ENCODE measurements at places on chromosomes 5 and 9.

GRCh38 chr5:98432378-98432777 lies 341.1 kb upstream of the RGMB start:
- no peak for DNase-seq

DNA sequence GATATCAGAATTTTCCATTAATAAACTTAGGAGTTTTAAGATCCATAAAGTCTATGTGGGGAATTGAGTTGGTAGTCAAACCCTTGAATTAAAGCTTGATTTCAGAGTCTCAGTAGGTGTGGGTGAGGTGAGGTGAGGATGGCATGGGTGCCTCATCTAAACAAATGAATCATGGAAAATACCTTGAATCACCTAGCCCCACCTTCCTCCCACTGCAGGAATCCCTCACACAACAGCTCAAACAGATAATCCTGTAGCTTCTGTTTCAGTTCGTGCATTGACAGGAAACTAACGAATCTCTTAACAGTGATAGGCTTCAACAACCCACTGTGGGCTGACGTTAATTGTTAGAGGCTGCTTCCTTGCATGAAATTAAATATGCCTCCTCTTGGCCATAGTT lies 185.0 kb downstream of the SREK1 start:
- no peak for DNase-seq

DNA sequence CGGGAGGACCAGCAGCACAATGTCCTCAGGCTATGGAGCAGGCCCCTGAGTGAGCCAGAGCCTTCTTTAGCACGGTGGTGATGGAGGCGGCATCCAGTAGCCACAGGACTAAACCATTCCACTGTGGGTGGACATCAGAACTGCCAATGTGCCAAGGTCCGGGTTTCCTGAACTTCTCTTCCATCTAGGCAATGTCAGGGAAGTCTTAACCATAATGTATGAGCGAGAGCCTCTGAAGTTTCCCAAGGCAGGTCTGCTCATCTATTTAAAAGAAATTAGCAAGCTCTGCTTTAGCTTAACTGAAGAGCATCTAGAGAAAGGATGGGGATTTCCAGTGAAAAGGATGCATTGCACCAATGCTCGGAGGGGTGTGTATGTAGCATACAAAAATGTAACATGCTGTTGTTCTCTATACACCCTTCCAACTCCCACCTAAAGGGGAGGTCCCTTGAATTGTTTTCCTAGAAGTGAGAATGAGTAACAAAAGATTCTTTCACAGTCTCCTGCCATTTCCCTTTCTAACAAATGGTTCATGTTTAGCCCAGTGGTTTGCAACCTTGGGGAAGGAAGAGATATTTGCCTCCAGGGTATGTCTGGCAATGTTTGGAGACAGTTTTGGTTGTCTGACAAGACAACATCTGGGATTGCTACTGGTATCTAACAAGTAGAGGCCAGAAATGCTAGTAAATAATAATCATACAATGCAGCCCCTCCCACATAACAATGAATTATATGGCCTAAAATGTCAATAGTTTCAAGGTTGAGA lies 6.1 kb upstream of the RXFP3 start:
- no peak for DNase-seq

DNA sequence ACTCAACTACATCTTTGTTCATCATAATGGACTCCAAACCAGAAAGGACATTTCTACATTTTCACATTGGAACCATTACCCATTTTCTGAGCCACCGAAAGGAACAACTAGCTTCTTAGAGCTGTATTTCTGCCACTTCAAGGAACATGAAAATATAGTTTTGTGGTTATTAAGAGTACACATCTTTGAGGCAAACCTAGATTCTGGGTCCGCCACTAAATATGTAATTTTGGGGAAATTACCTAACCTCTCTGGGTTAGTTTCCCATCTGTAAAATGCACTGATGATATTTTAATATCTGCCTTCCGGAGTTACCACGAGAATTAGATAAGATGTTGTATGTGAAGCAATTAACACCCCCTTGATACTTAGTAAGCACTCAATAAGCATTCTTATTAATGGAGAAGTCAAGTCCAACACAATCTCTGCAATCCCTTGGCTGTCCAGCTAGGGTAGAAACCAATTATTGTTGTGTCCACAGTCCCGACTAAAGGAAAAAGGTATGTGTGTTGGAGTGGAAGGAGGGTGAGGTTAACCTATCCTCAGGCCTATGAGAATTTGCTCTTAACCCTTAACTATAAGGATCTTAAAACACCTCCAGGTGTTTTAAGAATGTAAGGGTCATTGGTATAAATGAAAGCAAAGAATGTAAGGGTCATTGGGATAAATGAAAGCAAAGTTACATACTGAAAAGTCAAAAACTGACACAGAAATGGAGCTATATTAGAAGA lies 94.0 kb upstream of the PTGER4 start:
- no peak for DNase-seq

DNA sequence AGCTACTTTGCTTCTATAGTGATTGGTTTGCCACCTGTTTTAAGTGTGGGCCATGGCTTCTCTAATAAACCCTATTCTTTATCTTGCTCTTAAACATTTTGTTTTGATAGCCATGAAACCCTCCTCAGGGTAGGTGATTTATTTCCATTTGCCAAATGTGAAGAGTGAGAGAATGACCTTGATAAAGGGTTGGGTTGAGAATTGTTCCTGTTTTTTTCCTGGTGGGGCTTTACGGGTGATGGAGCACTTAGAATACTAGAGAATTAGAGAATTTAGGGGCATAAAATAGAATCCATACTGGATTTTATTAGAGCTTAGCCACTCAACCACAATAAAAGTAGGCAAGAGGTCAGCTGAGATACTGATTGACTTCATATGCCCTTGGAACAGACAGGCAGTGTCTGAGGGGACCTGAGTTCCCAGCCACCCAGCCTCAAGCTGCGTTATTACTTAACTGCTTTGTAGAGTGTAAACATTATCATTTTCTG lies 68.9 kb downstream of the COMMD10 start:
- DNase-seq: no peak

DNA sequence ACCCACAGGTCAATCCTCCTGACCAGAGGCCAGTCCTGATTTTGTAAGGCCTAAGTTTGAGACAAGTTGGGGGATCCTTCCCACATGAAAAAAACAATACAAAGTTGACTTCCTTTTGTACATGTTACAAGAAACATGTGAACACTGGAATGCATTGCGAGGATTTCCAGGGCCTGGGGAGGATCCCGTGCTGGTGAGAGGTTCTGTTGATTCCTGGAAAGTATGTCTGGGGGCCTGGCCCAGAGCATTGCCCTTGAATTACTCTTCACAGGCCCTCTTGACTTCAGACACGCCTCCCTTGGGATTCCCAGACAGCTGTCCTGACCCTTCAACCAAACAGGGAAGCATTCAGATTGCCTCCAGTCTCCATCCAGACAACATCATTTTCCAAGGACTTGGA lies 234.2 kb upstream of the IRX2 start:
- DNase-seq: no peak

DNA sequence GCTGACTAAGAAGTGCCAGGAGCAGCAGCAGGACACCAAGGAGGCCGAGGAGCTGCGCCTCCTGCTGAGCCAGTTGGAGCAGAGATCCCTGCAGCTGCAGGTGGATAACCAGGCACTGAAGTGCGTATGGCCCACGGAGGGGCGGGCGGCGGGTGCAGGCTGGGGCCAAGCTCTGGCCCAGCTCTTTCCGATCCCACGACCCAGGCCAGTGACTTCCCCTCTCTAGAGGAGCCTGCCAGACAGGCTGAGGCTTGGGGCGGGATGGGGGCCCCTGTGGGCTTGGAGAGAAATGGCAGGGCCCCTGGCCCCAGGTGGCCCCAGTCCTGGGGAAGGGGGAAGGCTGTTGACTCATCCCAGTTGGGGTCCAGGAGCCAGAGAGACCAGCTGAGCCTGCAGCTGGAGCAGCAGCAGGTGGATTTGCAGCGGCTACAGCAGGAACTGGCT lies 3.6 kb downstream of the PTRH1 start:
- DNase-seq: no peak

- no peak for DNase-seq
Observed at GRCh38 chr5:73940801-73941200, 314.8 kb downstream of the ARHGEF28 start.

- DNase-seq: no peak
Observed at GRCh38 chr5:149588936-149589335, 7.6 kb downstream of the ARHGEF37 start.

GRCh38 chr9:76298521-76299144 lies 95.6 kb downstream of the RFK start:
- DNase-seq: no peak

DNA sequence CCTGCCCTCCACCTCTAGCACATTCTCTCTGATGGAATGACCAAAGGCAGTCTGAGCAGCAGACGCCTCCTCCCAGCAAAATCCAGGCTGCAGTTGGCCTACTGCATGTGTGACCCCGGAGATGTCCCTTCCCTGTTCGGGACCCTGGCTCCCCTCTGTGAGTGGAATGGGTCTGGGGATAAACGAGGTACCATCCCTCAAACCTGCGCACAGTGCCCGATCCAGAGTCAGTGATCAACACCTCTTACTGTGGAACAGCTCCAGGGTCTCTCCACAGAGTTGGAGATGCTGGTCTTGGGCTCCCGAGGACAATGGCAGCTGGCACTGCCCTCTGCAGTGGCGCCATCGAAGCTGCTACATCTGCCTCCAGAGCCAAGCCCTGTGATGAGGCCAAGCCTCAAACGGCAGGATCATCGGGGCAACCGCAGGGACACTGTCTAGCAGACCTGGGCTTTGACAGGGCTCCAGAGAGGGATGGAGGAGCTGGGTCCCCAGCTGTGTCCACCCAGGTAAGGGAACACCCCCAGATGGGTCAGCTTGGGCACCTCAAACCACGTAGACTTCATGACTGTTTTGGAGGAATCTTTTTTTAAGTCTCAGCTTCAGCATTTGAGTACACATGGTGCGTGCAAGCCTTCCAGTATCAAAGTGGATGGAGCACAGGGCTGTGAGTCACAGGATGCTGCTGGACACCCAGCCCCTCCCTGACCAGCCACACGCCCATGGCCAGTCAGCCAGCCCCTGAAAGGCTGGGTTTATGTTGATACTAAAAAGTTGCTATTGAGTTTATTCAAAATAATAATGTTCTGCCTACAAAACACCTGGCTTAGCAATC lies 13.0 kb downstream of the MED10 start:
- DNase-seq: no peak

DNA sequence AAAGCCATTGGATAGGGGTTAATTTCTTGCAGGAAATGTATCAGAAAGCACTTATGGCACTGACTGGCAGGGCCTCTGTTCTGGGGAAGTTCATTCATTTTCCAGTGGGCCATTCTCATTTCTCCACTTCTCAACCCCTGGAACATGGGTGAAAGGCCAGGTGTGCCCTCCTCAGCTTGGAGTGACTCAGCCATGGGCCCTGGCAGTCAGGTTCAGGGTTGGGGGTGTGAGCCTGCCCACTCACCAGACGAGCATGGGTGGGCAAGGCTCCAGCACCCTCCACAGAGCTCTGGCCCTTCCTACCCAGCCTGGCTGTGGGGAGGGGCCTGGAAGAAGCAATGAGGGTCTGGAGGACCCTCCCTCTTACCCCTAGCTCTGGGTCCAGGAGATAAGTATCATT lies 174.4 kb downstream of the HSPA4 start:
- DNase-seq: no peak

- peak; percentile 50 for DNase-seq
Observed at GRCh38 chr5:177472460-177473442, 683 bp downstream of the DBN1 start.

GRCh38 chr9:126335837-126336735 lies 9.5 kb downstream of the MVB12B start:
- no peak for DNase-seq

GRCh38 chr5:123441408-123441807 lies 18.2 kb upstream of the CEP120 start:
- DNase-seq: no peak

GRCh38 chr9:131307974-131308373 lies 18.5 kb downstream of the PLPP7 start:
- DNase-seq: no peak

- DNase-seq: no peak
Observed at GRCh38 chr5:95891499-95891898, 69.0 kb upstream of the GLRX start.

Measured in stimulated activated CD4-positive, alpha-beta T cell treated with anti-CD3 and anti-CD28 coated beads, Interleukin-12 subunit alpha, Interleukin-12 subunit beta, amount 100 ng/mL, for 4 hours (primary cell).